ENCODE measurements at places on chromosomes 5 and 9.

GRCh38 chr9:113853333-113853732 is 22.8 kb upstream of the ZNF618 start:
- no peak for DNase-seq

DNA sequence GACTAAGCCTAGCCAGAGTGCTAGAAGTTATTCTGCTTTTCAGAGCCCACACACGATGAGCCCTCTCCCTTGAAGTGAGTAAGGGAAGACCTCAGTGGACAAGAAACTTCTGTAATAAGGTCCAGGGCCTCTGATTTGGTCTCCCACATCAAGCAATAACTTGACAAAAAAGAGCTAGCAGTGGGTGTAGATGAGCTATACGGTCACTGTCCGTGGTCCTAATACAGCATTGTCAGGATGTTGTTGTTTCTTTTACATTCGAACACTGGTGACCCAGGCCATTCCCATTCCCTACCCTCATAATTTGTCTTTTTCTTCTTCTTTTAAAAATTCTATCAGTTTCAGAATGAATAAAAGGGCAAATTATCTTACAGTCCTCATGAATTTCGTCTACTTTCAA is 5.2 kb downstream of the PCSK1 start:
- no peak for DNase-seq

DNA sequence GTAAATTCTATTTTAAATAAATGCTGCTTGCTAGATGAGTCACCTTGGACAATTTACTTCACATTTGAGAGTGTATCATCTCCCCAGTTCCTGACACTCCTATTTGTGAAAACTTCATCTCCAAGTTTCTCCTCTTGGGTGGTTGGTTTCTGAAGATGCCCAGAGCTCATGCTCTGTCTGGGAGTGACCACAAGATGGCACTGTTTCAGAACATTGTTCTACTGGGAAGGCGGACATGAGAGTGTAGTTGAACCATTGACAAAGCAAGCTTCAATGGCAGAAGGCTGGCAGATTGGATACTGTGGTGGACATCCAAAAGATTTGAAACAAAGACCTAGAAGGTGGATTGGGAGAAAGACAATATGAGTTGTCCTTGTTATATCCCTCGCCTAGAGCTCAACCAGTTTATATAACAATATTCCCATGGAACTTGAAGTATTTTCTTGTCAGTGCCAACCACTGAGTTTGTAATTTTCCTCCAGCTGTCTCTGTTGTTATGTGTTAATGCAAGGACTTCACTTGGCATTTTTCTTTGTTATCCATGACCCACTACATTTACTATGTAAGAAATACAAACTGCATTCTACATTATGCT is 234.3 kb upstream of the ANKH start:
- no peak for DNase-seq

- DNase-seq = no peak
Observed at GRCh38 chr9:36939655-36940499, 94.2 kb downstream of the PAX5 start.

DNA sequence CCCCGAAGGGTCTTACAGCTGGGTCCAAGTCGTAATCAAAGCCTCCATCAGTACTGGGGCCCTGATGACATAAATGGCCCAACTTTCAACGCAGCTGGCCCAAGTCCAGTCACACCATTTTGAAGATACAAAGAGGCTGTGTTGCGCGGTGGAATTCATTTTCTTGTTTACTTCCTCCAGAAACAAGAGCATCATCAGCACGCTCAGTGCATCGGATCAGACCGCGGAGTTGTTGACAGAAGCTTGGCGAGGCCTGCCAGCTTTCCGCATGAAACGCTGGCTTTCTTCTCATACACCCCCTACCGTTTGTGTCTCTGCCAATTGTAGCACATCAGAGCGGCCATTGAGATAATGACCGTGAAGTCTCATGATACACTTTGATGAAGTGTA is 101.7 kb upstream of the SPATA31D4 start:
- DNase-seq = no peak

- DNase-seq = no peak
Observed at GRCh38 chr5:154166901-154167791, 23.4 kb upstream of the GALNT10 start.

- no peak for DNase-seq
Observed at GRCh38 chr5:80147119-80147815, 108.6 kb downstream of the SERINC5 start.

DNA sequence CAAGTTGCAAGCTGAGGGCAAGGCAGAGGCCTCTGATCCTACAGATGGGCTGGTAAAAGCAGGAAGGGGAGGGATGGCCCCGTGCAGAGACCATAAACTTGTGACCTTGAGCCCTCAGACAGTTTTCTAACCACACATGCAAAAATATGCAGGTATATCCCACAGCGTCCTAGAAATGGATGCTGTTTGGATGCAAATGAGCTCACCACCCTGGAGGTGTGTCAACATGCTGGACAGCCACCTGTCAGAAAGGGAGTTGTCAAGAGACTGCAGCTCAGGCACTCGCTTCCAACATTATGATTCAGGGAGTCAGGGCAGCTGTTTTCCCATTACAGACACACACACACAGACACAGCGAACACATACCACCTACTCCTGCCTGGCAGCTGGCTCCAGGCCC is 97.3 kb upstream of the PANK3 start:
- no peak for DNase-seq

GRCh38 chr5:20476016-20476415 is 488.0 kb upstream of the CDH18 start:
- no peak for DNase-seq

DNA sequence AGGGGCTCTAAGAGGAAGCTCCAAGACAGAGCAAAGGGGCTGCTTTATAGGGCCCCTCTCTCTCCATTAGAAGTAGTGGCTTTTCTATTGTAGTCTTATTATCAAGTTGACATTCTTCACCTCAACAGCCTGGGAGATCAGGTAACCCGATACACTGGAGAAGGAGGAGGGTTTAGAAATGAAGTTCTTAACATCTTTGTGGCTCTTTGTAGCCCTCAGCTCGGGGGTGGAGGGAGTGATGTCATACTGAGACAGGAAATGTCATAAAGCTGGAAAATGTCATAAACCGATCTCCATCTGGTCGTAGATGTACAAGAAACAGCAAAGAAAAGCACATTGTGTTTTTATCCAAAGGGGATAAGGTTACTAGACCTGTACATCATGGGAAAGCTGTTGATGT is 17.9 kb downstream of the PDZD2 start:
- DNase-seq = no peak

DNA sequence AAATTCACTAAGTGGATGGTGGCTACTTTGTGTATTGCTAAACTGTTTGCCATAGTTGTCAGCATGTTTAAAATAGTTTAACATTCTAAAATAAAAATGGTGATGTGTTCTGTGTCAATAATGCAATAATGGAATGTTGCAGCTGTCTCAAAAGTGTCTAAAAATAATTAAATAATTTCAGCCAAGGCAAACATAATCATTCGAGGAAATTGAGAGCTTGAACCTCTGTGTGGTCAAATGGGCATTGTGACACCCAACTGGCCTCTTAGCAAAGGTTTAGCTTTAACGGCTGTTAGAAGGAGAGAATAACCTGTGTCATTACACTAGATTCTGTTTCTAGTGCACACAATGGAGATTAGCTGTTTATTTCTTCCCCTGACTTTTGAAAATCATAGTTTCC is 278.5 kb downstream of the TMEM167A start:
- DNase-seq = no peak

GRCh38 chr5:10577371-10578292 is 13.8 kb downstream of the ANKRD33B start:
- DNase-seq = no peak

DNA sequence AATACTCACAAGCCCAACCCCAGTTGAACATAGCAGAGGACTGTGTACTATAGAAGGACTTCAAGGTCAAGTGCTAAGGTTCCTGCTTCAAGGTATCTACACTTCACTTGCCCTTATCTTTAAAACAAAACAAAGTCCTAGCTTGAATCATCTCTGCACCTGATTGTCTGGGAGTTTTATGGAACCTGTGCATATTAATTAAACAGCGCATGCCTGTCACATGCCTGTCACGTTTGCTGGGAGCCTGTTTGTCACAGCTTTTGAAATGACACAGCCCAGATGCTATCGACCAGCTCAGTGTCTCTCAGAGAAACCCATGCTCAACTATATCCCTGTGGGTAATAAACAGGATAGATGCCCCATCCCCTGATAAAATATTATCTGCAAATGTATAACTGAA is 476.0 kb downstream of the ZSWIM6 start:
- DNase-seq = no peak

- DNase-seq = no peak
Observed at GRCh38 chr5:172902497-172903472, 56.4 kb upstream of the RPL26L1 start.

DNA sequence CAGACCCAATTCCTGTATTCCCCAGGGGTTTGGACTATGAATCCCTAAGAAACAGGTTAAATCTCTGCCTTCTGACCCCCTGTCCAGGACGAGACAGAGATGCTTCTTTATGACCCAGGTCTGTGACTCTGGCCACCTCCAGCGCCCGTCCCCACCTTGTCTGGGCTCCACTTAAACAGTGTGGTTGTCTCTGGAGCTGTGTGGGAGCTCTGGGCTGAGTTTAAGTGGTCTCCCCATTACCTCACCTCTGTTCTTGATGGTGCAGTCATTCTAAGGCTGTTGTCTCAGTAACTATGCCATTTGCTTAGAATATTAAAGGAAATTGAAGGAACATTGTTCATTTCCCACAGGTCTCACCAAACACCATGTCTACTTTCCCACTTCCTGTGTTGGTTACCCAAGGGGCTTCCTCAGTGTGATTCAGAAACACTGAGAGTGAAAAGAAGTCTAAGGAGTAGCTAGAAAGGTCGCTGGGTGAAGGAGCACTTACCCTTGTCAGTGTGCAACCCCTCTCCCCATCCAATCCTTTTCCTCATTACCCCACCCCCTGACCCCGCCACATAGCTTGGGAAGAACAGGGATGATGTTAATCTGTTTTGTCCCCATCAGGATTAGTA is 127.8 kb upstream of the CKMT2 start:
- no peak for DNase-seq

- DNase-seq = no peak
Observed at GRCh38 chr9:127489471-127490115, 38.3 kb downstream of the LRSAM1 start.

DNA sequence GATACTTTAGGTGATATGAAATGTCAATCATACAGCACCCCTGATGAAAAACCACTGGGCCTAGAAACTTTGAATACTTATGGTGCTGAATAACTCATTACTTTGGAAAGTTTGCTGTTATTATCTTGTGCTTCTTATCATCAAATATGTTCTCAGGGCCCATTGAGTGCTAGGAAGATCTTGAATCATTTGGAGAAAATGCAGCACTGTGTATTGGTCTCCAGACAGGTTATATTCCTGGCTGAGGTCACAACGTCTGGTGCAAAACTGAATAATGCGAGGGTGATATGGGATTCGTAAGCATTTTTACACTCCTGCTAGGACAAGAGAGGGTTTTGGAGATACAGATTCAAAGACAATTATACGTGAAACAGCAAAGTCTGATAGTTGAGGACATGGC is 249.4 kb upstream of the TNC start:
- no peak for DNase-seq

- DNase-seq = no peak
Observed at GRCh38 chr9:89315482-89315881, 2.8 kb upstream of the SECISBP2 start.

GRCh38 chr5:111997711-111998110 is 240.7 kb upstream of the NREP start:
- no peak for DNase-seq

DNA sequence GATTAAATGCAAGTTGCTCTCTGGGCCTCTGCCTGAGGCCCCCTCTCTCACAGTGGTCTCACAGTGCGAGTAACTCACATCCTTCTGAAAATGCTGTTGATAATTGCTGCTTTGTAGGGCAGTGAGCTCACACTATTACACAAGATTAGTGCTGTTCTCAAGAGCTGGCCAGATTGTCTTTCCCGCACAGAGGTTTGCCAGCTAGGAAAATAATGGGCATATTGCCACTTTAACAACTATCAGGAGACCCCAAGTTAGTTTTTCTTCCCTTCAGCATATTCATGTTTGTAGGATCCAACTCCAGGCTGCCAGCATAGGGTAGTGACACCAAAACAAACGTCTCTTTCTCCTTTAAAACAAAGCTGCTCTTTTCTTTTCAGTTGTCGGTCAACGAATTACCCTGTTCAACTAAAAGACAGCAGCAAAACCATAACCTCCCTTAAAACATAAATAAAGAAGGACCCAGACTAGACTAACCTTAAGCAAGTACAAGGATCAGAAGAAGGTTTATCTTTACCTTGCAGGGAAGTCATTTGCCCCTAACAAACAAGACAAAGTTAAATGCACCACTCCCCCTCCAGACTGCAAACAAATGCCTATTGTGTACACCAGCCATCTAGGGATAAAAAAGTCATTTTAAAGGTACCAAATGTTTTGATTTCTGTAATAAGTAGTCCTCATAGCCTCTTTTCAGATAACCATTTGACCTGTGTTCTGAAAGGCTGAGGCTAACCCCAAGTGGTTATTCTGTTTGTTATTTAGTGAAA is 91.4 kb downstream of the VCAN start:
- no peak for DNase-seq

GRCh38 chr5:109614981-109615380 is 74.7 kb upstream of the MAN2A1 start:
- DNase-seq = no peak

- no peak for DNase-seq
Observed at GRCh38 chr5:1820381-1820780, 19.2 kb downstream of the NDUFS6 start.

DNA sequence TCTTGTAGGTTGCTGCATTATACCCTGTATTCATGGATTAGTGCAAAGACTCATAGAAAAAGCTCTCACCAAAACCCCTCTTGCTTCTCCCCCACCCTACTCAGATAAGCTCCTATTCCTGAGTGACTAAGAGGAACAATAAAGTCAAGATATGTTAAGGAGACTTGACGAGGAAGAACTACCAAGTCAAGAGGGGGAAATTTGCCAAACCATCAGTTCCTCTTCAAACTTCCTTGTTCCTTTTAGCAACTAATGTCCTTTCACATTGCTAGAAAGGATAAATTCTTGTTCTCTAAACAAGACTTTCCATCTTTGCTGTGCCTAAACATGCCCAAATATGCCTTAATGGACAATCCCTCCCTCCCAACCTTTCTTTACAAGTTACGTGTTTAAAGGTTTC is 27.0 kb downstream of the CNOT8 start:
- DNase-seq = no peak

GRCh38 chr5:16685069-16685468 is 68.3 kb upstream of the RETREG1 start:
- DNase-seq = no peak

GRCh38 chr5:132263548-132264261 is 6.2 kb downstream of the PDLIM4 start:
- no peak for DNase-seq

DNA sequence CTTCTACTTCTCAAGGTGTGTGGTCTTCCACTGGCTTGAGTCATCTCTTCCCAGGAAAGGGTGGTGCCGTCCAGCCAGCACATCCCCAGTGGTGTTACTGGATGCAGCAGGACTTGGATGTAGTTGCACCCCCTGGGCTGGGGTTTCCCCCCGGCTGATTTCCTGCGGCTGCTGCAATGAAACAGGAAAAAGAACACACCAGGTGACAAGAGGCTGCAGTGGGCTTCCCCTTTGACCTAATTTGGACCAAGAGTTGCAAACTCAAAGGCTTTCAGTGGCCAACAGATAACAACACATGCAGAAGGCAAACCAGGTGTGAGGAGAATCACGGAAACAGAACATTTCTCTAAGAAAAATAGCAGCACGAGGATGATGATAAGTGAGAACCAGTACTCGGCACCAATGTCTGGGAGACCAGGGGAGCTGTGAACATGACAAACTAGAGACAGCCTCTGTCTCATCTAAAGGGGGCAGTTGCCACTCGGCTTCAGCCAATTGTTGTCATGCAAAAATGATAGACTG is 83.7 kb downstream of the PDE6A start:
- no peak for DNase-seq

- DNase-seq = no peak
Observed at GRCh38 chr5:166358127-166358830, 1933.2 kb upstream of the WWC1 start.

All from activated T-cell treated with anti-CD3 and anti-CD28 coated beads, Interleukin-2, amount 50 U/mL, for 1 hour (primary cell).